ENCODE measurements at places on chromosomes 16 and 17.
A peak's percentile ranks its signal among the peaks of the same experiment; 100 is the strongest.

DNA sequence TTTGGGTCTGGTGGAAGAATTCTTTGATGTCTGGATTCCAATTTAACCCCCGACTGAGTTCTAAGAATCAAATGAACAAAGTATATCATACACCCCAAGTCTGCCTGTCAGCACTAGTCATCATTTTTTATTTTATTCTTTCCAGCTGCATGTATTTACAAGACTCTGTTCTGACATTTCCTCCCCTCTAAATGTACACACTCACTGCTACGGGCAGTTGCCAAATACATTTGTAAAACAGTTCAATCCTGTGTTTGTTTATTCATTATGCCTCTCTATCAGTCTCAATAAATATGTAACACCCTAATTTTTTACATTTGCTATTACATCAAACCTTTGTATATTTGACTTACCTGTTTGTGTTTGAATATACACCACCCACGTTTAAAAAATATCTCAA lies 422.3 kb upstream of the PSMD7 start:
- no peak for DNase-seq

DNA sequence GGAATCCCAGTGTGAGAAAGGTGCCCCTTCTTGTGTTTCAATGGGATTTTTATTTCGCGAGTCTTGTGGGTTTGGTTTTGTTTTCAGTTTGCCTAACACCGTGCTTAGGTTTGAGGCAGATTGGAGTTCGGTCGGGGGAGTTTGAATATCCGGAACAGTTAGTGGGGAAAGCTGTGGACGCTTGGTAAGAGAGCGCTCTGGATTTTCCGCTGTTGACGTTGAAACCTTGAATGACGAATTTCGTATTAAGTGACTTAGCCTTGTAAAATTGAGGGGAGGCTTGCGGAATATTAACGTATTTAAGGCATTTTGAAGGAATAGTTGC lies 567 bp downstream of the UBB start:
- DNase-seq = no peak

DNA sequence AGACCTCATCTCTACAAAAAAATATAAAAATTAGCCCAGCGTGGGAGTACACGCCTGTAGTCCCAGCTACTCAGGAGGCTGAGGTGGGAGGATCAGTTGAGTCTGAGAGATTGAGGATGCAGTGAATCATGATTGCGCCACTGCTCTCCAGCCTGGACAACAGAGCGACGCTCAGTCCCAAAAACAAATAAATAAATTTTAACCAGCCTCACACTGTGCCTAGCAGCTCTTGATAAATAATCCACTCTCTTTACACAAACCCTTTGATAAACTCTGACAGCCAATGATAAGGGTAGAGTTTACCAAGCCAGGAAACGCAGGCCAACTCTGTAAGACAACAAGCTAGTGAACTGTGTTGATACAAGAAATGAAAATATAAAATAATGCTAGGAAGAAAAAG lies 32.7 kb downstream of the LITAF start:
- no peak for DNase-seq

GRCh38 chr17:2854143-2855055 lies 58.2 kb downstream of the RAP1GAP2 start:
- peak; percentile 2 for DNase-seq

GRCh38 chr17:17377071-17377967 lies 74.1 kb downstream of the NT5M start:
- no peak for DNase-seq

GRCh38 chr17:28855336-28855679 lies 492 bp downstream of the ERAL1 start:
- no peak for DNase-seq

GRCh38 chr16:13047276-13047675 lies 145.9 kb downstream of the SHISA9 start:
- no peak for DNase-seq

GRCh38 chr17:12510535-12510934 lies 155.2 kb upstream of the MYOCD start:
- no peak for DNase-seq

- DNase-seq = no peak
Measured at GRCh38 chr16:86734543-86735460, 156.5 kb downstream of the FOXL1 start.

DNA sequence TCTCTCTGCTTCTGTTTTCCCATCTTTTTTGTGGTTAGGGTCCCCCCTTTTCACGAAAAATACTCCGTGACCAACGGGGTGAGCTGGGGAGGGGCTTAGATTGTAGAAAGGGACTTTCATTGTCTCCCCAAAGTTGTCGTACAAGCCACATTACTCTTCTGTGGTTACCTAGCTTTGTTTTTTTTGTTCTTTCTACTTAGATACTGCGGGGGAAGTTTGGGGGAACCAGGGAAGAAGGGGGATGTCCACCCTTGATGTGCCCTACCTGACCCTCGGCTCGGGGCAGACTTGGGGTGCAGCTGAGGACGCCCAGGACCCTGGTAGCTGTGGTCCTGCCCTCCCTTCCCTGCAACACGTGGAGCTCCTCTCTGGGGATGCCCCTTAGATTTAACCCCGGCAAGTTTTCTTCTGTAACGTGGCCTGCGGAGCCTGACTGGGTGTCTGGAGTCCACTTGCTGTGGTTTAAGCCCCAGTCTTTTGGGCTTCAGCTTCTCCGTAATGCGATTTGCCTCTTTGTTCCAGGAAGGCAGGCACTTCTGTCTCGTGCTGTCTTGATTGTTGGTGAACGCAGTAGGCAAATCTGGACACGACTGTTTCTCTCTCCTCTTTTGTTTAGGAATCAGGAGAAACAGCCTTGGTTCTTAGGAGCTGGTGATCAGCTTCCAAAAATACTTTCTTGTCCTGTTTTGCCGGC lies 892 bp downstream of the ABCC1 start:
- no peak for DNase-seq

DNA sequence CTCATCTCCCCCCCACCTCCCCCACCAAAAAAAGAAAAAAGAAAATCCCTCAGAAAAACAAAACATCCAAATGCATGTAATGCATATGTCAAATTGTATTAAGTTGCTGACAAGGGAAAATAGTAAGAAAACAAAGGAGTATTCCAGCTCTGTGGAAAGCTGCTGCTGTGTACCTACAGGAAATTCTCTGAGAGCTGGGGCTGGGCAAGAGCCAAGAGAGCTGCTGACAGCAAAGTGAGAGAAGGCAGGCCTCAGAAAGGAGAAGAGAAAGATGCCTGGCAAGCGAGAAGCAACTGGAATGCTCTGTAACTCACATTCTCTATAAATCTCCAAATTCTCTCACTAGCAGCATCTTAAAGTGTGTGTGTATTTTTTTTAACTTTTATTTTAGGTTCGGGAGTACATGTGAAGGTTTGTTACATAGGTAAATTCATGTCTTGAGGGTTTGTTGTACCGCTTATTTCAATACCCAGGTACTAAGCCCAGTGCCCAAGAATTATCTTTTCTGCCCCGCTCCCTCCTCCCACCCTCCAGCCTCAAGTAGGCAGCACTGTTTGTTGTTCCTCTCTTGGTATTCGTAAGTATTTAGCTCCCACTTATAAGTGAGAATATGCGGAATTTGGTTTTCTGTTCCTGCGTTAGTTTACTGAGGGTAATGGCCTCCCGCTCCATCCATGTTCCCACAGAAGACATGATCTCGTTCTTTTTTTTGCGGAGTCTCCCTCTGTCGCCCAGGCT lies 24.4 kb downstream of the CNTROB start:
- no peak for DNase-seq

- DNase-seq = no peak
Measured at GRCh38 chr17:27654136-27654535, 23.1 kb downstream of the LGALS9 start.

GRCh38 chr17:33387406-33387805 lies 94.3 kb upstream of the ASIC2 start:
- DNase-seq = no peak

DNA sequence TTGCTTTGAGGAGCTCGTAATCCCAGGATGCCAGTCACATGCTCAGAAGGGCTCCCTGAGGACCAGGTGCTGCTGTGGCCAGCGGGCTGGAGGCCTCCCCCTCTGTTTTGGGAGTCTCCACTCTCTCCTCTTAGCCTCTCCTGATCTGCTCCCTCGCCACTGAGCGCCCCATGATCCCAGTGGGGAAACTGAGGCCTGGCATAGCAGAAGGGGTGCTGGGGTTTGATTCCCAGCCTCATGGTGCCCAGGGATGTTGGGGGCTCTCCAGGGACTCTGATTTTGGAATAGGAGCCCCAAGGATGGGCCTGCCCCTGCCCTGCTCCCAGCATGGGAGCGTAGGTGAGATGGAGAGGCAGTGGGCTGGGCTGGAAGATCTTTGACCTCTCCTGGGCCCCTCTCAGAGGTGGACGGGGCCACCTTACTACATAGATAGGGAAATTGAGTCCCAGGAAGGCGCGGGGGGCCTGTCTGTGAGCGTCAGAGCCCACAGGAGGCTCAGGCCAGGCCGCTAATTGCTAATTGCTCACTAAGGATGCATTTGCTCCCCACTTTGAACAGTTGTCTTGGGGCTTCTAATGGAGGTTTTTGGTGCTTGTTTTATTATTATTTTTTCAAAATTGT lies 525 bp upstream of the ADCY7 start:
- DNase-seq = no peak

DNA sequence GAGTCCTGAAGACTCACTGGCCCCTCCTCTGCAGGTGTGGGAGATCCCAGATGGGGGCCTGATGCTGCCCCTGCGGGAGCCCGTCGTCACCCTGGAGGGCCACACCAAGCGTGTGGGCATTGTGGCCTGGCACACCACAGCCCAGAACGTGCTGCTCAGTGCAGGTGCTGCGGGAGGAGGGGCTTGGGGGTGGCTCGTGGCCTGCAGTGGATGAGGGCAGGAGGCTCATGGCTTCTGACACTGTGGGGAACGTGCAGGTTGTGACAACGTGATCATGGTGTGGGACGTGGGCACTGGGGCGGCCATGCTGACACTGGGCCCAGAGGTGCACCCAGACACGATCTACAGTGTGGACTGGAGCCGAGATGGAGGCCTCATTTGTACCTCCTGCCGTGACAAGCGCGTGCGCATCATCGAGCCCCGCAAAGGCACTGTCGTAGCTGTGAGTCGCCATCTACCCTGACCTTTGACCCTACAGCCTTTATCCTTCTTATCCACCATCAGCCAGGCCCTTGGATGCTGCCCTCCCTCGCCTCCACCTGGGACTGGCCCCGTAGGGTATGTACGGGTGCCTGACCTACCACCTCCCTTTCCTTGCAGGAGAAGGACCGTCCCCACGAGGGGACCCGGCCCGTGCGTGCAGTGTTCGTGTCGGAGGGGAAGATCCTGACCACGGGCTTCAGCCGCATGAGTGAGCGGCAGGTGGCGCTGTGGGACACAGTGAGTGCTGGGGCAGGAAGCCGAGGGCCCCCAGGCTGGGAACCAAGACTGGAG lies 3.6 kb downstream of the CORO1A start:
- no peak for DNase-seq

GRCh38 chr16:12202486-12202885 lies 226.0 kb downstream of the SNX29 start:
- no peak for DNase-seq

DNA sequence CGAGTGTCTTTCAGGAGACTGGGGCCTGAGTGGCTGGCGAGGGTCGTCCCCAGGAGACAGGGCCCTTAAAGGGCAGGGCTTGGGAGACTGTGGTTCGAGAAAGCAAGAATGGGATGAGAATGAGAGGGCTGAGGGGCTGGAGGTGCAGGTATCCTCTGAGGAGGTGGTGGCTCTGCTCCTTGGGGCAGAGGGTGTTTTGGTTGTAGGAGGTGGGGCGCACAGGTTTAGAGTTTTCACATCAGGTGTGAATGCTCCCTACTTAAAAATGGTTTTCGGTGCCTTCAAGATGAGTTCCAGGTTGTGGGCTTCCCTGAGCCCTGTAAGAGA lies 430 bp downstream of the BCAS3 start:
- DNase-seq = no peak

DNA sequence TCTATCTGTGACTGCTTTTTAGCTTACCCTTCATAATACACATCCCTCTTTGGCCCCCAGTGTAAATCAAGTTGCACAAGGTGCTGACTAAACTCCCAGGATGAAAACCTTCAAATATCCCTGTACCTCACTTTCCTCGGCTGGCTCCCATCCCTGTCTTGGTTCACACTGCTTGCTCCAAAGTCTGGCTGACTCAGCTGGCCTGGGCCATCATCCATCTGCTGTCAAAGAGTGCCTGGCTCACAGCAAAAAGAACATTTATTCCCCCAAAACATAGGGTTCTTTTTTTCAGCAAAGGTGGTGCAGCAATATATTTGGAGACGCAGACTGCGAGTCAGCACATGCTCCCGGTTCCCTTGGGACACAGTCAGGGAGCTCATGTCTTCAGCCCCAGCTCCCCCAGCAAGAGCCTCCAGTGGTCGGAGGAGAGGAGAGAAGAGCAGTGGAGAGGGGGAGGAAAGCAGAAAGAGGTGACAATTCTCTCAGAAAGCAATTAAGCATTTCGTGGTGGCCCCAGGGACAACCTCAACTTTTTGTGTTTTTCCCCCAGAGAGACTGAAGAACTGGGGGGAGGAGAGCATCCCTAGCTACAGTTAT lies 26.1 kb downstream of the GPR142 start:
- DNase-seq = no peak

GRCh38 chr16:67942200-67942509 lies 1.8 kb downstream of the LCAT start:
- no peak for DNase-seq

DNA sequence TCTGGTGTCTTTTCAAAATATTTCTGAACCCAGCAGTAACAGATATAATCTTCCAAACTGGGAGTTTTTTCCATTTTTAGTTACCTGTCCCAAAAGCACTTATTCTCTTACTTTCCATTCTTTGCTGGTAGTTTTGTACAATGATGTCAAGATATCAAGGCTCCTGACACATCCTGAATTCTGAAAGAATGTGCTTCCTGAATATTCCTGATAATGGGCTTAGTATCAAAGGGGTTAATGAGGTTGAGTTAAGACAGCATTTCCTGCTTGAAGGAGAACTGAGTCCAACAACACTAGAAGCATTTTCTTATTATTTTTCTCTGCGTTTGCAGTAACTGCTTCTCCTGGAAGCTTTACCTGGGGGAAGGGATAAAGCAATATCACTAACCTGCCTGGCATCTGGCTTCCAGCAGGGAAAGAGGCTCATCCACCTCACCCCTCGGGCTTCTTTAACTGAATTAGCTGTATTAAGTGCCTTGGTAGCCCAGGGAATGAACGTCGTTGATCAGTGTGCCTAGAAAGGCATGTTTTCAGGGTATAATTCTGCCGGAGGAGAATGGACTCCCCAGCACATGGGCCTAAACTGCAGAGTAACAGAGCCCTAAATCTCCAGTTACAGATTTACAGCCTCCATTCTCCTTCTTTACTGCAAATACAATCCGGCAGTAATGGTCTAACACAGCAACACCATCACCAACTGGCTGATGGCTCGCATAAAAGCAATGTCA lies 134.4 kb downstream of the SNX11 start:
- no peak for DNase-seq

GRCh38 chr16:67407176-67407787 lies 9.0 kb downstream of the ZDHHC1 start:
- DNase-seq = no peak

- DNase-seq = no peak
Measured at GRCh38 chr17:9251273-9251672, 230.0 kb downstream of the NTN1 start.

- DNase-seq = no peak
Measured at GRCh38 chr17:44672479-44673093, 16.3 kb downstream of the MEIOC start.

DNA sequence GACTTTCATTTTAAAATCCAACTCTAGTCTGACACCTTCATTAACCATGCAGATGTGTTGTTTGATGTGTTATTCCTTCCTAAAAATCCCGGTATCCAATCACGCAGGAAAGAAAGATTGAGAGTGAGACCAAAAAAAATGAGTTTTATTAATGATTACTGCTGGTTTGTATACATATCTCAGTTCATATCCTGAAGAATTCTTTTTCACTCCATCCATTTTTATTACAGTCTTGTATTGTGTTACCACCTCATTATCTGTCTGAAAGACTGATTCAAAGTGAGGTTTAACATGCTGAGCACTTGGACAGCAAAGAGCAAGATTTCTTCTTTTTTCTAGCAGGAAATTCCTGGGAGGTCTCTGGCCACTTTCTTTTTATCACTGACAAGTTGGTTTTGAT lies 268.3 kb downstream of the CDH11 start:
- no peak for DNase-seq

Data from NCI-H2081 (cell line).